ENCODE measurements at places on chromosomes 4 and X. TPM values are rescaled to one million over a fixed set of nuclear protein-coding genes. Genes with fewer than 3 reads are reported as not detected.

SPATA4 gene
- total RNA-seq = not detected

ZCCHC12 gene
- not detected for total RNA-seq

MORC4 gene
- total RNA-seq = 7.4 TPM

GUCY1B1 gene
- total RNA-seq = 0.20 TPM

TEX13C gene
- total RNA-seq = not detected

SYNPO2 gene
- total RNA-seq = 0.52 TPM

CYTL1 gene
- total RNA-seq = not detected

HTRA3 gene
- not detected for total RNA-seq

WDR19 gene
- 9.1 TPM for total RNA-seq

SH2D1A gene
- total RNA-seq = 47.7 TPM

DUSP9 gene
- total RNA-seq = not detected

CFAP299 gene
- not detected for total RNA-seq

CRMP1 gene
- 0.66 TPM for total RNA-seq

YY2 gene
- 2.1 TPM for total RNA-seq

SLC2A9 gene
- 3.2 TPM for total RNA-seq

OTC gene
- not detected for total RNA-seq

VSIG4 gene
- not detected for total RNA-seq

CHRNA9 gene
- total RNA-seq = 0.64 TPM

PLK4 gene
- total RNA-seq = 47.6 TPM

NPNT gene
- total RNA-seq = not detected

PRKG2 gene
- 0.98 TPM for total RNA-seq

REELD1 gene
- total RNA-seq = 0.09 TPM
